ENCODE measurements at places on chromosomes 4 and X. TPM values are rescaled to one million over a fixed set of nuclear protein-coding genes. Genes with fewer than 3 reads are reported as not detected.

Gene TGIF2LX
- not detected for total RNA-seq

DNA sequence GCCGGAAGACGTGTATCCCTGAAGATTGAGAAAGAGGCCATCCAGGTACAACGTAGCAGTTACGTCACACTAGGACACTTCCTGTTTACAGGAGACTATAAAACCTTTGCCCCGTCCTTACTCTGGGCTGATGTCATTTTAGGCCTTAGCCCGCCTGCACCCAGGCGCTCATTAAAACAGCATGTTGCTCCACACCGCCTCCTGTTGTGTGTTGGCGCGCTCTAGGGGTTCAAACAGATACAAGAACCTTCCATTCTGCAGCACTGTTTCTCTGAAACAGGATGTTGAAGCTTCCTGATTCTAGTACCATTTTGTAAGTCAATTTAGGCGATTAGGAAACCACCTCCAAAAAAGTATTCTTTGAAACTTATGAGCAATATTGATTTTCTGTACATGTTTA lies 722.1 kb downstream of the PCDH7 start:
- DNase-seq, result no peak

DNA sequence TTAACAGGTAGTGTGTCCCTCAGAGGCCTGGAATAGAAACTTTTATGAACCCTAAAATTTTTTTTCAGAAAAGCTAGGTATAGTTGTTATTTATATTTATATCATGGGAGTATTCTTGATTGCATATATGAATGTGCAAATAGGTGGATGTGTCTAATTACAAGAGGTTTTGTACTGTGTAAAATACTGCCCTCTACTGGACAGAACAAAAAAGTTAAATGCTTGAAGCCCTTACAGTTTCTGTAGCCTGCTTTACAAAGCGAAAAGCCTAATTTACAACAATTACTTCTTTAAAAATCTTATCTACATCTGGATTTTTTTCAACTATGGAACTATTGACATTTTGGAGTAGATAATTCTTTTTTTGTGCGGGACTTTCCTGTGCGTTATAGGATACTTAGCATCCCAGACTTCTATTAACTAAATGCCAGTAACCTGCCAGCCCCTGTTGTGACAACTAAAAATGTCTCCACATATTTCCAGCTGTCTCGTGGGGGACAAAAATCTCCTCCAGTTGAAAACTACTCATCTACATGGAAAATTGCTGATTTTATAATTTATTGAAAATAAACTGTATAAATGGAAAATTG lies 35.1 kb downstream of the ENPEP start:
- DNase-seq, result no peak

Gene UBA6
- total RNA-seq, result 37.8 TPM

Measured in breast epithelium (tissue), 4 donors.